Fibroblast of the aortic adventitia (primary cell): ENCODE measurements at places on chromosomes 11 and 22. TPM values are rescaled to one million over a fixed set of nuclear protein-coding genes. Genes with fewer than 3 reads are reported as not detected.

DNA sequence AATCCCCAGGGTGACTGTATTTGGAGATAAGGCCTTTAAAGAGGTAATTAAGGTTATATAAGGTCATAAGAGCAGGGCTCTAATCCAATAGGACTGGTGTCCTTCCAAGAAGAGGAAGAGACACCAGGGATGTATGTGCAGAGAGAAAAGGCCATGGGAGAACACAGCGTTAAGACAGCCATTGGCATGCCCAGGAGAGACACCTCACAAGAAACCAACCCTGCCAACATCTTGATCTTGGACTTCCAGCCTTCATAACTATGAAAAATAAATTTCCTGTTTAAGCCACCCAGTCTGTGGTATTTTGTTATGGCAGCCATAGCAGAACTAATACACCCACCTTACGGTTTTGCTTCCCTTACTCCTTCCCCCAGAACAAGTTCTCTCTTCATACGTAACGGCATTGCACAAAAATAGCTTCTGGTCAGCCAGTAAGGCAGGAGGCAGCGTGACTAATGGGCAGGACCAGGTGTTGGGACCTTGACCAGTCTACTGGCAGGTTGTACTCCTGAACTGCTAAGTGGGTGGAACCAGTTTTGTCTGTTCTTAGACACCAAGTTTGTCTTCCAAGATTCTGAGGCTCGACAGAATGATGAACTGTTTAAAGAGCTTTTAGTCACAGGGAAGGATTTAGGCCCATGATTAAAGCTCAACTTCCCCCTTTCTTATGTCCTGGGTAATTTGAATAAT is 31.9 kb upstream of the UPB1 start:
- no peak for DNase-seq

Gene ASPHD2
- total RNA-seq, result 2.9 and 4.2 TPM in 2 replicates

GRCh38 chr11:12281571-12282478 is 95.5 kb upstream of the PARVA start:
- peak; percentile 89 for DNase-seq

DNA sequence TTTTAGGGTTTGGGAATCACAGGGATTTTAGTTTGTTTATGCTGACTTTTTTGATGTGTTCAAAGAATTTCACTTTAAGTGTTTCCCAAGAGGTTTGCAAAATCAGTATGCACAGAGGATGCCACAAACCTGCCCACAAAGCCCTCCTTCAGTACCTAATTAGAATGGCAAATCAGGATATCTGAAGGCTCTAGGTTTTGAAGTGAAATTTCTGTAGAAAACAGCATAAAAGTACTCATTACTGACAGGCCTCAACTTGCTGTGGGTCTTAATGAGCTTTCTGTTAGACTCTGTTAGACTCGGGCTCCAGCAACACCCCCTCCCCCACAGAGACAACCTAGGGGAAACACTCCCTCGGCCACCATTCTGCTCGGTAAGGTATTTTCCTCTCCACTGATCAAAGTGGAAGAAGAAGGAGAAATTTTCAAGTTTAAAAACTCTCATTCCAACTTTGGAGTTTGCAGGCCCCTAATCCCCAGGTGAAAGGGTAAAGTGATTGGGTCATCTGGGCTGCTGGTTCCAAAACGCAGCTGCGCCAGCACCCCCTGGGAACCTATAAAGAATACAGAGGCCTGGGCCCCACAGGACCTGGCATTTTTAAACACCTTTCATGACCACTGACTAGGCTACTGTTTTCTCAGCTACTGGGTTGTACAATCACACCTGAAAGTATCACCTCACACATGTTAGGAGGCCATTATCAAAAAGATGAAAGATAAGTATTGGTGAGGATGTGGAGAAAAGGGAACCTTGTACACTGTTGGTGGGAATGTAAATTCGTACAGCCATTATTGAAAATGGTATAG is 67.5 kb downstream of the PLEKHA7 start:
- no peak for DNase-seq

GRCh38 chr11:105000797-105001196 is 22.2 kb downstream of the CASP5 start:
- DNase-seq, result no peak

Gene FAM111A
- 42.9 and 103 TPM in 2 replicates for total RNA-seq

GRCh38 chr11:88318017-88318416 is 19.5 kb downstream of the CTSC start:
- peak; percentile 50 for DNase-seq

DNA sequence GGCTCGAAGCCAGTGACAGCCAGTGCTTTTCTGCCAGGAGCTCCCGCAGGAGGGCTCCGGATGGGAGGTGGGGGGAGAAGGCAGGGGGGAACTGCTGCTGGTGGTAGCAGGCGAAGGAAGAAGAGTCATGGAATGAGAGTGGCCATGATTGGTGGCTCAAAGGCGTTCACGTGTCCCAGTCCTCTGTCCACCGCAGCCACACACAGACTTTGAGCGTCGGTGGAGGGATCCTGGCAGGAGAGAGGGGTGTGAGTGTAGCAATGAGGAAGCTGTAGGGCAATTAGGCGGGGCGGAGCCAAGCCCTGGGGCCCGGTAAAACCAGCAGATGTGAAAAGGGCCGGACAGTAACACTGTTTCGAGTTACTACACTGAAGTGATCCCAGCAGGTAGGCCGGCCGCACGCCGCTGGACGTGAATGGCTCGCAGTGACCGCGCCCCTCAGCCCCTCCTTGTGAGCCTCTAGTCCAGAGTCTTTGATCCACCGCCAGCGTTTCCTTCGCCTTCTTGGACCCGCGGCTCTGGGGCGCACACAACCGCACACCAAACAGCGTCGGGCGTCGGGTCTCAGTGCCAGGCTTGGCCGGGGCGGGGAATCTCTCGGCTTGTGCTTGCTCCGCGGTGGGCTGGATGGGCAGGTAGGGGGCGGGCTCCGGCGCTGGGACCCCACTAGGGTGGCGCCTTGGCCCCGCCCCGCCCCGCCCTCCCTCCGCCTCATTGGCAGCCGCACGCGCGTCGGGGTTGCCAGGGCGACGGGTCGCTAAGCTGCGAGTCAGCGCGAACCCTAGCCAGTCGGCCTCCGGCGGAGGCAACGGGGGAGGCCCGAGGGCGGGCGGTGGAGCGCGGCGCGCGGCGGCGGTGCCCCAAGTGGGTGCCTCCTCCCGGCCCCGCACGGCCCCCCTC is at the start of gene LRRC10B:
Gene LRRC10B, plus strand, starts transcription at position 788 of the 900 bp plus-strand sequence. CDS start 250 bp downstream, outside the sequence.
- no peak for DNase-seq

DNA sequence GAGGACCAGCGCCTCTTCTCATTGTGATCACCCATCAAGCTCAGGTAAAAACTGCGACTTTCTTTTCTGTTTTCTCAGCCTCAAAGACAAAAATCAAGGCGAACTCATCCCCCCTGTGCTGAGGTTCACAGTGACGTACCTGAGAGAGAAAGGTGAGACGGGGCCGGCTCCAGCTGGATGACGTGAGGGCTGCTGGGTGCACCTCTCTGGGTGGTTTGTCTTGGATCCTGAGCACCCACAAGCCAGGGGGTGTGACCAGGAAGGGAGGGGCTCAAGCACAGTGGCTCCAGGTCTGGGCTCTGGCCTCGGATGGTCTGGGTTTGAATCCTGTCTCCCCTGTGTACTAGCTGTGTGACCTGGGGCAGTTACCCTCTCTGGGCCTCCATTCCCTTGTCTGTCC is 92.8 kb downstream of the ARHGAP8 start:
- DNase-seq, result no peak

Gene SCGB2A2
- not detected in 2 replicates for total RNA-seq

- DNase-seq, result peak; percentile 99
Observed at GRCh38 chr22:42743501-42743991, 22.9 kb upstream of the A4GALT start.

GRCh38 chr11:92413757-92414513 is 189.3 kb downstream of the FAT3 start:
- no peak for DNase-seq

Gene MPZL2
- 0.36 and 1.1 TPM in 2 replicates for total RNA-seq

Gene SLC3A2
- total RNA-seq, result 174 and 179 TPM in 2 replicates
